ENCODE measurements at places on chromosomes 2 and 18. TPM values are rescaled to one million over a fixed set of nuclear protein-coding genes. Genes with fewer than 3 reads are reported as not detected.

DNA sequence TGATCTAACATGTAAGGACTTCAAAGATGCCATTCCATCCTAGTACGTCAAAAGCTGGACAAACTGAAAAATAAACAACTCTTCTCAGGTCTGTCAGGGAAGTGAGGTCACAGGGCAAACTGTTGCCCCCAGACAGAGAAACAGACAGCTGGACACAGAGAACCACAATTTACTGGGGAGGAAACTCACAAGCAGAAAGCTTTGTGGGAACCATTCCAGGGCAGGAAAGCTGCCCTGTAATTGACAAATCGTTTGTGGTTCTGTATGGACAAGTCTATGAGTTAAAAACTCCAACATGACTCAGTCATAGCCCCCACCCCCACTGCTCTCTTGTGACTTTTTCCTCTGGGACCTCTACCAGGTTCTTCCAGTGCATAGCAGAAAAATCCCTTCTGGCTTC is 28.4 kb downstream of the MCEE start:
- no peaks in the 10 kb centered on the region for H3K27me3 ChIP-seq
- no peak for DNase-seq
- no peak overlapping the region for H3K27ac ChIP-seq
- H3K4me1 ChIP-seq, result no peaks in the 10 kb centered on the region
- H3K4me3 ChIP-seq, result no peak overlapping the region
- H3K36me3 ChIP-seq, result no peaks in the 10 kb centered on the region

DNA sequence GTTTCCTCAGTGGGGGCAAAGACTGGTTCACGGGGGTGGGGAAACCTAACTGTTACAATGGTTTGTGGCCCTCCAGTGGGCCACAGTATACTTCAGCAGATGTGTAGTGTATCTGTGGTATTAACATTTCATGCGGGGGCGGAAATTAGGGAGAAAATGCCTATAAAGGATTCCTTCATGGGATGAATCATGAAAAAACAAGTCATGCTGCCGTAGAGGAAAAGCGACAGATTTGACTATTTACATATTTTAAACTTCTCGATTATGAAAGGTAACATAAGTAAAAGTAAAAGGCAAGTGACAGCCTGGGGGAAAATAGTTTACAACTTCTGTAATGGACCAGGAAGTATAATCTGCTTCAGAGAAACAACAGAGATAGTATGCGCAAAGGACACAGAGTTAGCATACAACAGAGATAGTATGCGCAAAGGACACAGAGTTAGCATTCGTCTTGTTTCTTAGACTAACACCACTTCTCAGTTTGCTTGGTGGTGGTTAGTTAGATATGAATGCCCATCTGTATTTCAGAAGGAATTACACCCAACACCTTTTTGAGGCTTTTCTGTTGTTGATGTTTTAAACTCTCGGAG is 41.1 kb downstream of the MRPS9 start:
- no peaks in the 10 kb centered on the region for H3K27me3 ChIP-seq
- no peaks in the 10 kb centered on the region for H3K36me3 ChIP-seq
- peaks cover 19% of the 10 kb centered on the region for H3K4me1 ChIP-seq
- H3K27ac ChIP-seq, result no peak overlapping the region

Gene FHOD3
- 285 TPM for total RNA-seq

Gene CAPN14
- 0.16 TPM for total RNA-seq

DNA sequence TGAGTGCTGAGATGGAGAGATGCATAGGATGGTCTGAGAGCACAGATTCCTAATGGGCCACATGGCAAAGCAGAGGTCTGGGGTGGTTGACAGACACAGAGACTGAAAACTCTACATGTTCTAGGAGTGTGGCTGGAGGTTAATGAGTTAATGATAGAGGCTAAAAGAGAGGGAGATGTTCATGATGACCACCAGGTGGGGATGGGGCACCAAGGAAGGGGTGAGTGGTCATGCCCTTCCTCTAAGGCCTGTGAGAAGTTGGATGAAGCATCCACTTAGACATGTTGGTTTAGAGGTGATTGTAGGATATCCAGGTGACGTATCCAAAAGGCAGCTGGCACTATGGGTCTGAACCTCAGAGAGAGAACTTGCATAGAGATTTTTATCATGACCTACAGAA is 102.1 kb downstream of the LRP2 start:
- H3K27ac ChIP-seq, result no peak overlapping the region
- no peak overlapping the region for H3K4me3 ChIP-seq
- H3K27me3 ChIP-seq, result peaks cover 9% of the 10 kb centered on the region
- H3K4me1 ChIP-seq, result no peaks in the 10 kb centered on the region
- no peaks in the 10 kb centered on the region for H3K36me3 ChIP-seq
